ENCODE measurements at places on chromosomes 12 and 14.
A peak's percentile ranks its signal among the peaks of the same experiment; 100 is the strongest.

DNA sequence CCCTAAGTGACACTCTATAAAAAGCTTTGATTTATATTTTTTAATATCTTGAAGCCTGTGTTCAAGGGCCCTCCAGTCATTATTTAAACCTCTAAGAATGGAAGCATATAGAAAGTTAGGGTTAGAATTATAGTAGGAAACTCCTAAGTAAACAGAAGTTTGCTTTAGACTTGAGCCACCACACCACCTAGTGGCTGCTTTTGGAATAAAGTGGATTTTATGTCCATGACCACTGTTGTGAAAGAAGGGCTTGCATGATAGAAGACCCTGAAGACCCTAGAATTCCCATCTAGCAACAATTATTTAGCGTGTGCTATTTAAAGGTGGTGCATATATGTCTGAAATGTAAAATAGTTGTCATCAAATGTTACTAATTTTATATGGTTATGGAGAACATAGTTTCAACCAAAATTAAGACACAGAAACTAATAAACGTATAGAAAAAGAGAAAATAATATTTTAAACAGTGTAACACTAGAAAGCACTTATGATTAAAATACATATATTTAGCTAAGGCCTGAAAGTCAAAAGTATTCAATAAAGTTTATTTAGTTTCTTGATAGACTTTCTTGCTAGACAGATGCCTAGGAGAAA lies 21.3 kb downstream of the LRRIQ1 start:
- DNase-seq = peak; percentile 40

- DNase-seq = peak; percentile 63
These were observed 92.9 kb downstream of the KSR2 start for GRCh38 chr12:117875744-117876435.

- no peak for DNase-seq
These were observed 14.1 kb downstream of the VRK1 start for GRCh38 chr14:96811265-96811664.

DNA sequence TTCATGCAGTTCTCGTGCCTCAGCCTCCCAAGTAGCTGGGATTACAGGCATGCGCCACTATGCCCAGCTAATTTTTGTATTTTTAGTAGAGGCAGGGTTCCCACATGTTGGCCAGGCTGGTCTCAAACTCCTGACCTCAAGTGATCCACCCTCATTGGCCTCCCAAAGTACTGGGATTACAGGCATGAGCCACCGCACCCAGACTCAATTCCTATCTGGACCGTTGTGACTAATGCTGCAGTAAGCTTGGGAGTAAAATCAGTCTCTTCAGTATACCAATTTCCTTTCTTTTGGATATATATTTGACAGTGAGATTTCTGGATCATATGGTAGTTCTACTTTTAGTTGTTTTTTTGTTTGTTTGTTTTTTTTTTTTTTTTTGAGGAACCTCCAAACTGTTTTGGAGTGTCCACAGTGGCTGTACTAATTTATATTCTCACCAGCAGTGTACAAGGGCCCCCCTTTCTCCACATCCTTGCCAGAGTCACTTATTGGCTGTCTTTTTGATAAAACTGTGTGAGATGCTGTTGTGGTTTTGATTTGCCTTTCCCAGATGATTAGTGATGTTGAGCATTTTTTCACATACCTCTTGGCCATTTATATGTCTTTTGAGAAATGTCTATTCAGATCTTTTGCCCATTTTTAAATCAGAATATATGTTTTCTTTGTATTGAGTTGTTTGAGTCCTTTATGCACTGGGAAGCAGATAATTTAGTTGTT lies 37.3 kb upstream of the EVL start:
- no peak for DNase-seq

Data from activated CD4-positive, alpha-beta T cell treated with anti-CD3 and anti-CD28 coated beads for 36 hours (primary cell).